ENCODE measurements at places on chromosomes 6 and 20.

DNA sequence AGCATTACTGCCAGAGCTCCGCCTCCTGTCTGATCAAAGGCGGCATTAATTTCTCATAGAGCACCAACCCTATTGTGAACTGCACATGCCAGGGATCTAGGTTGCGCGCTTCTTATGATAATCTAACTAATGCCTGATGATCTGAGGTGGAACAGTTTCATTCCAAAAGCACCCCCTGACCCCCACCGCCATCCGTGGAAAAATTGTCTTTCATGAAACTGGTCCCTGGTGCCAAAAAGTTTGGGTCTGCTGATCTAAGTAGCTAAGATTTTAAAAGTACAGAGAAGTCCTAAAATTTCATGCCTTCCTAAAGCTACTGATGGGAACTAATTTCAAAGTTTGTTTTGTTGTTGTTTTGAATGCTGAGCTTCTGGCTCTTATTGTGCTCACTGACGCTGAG lies 281.6 kb downstream of the PRL start:
- DNase-seq: no peak

GRCh38 chr6:170452767-170453545 lies 100.2 kb downstream of the PSMB1 start:
- DNase-seq: no peak

- DNase-seq: no peak
Measured at GRCh38 chr20:50116368-50116999, 3.5 kb upstream of the UBE2V1 start.

- DNase-seq: no peak
Measured at GRCh38 chr6:128363020-128363813, 157.2 kb downstream of the PTPRK start.

GRCh38 chr6:147055821-147056392 lies 148.3 kb upstream of the STXBP5 start:
- DNase-seq: no peak

DNA sequence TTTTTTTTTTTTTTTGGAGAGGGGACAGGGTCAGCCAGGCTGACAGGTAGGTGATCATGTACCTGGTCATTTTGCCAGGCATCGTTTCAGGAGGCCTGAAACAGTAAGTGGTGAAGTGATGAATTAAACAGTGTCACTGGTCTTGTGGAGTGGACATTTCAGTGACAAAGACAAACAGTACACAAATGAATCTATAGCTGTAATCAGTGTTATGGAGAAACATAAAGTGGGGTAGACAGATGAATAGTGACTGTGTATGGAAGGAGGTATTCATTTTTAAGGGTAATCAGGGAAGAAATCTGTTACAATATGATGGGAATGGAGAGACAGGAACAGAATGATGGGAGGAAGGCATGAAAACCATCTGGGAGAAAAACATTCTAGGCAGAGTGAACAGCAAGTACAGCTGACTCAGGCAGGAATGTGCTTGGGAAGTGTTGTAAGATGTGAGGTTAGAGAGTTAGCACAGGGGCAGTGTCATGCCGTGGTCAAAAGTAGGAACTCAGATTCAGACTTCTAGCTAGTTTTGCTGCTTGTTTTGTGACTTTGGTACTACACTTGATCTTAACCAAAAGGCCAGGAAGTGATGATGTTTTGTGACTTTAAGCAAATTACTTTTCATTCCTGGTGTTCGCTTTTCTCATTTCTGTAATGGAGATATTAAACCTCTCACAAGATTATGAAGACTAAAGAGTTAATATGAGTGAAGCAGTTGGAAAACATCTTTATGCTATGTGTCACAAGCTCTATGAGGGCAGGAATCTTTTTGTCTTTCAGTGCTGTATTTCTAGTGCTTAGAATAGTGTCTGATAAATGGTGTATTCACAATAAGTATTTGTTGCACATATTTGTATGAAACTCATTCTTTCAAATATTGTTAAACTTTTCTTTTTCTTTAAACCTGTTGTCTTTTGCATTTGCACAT lies 43.4 kb downstream of the QKI start:
- DNase-seq: no peak

- no peak for DNase-seq
Measured at GRCh38 chr20:35286899-35287508, 2.4 kb upstream of the EIF6 start.

DNA sequence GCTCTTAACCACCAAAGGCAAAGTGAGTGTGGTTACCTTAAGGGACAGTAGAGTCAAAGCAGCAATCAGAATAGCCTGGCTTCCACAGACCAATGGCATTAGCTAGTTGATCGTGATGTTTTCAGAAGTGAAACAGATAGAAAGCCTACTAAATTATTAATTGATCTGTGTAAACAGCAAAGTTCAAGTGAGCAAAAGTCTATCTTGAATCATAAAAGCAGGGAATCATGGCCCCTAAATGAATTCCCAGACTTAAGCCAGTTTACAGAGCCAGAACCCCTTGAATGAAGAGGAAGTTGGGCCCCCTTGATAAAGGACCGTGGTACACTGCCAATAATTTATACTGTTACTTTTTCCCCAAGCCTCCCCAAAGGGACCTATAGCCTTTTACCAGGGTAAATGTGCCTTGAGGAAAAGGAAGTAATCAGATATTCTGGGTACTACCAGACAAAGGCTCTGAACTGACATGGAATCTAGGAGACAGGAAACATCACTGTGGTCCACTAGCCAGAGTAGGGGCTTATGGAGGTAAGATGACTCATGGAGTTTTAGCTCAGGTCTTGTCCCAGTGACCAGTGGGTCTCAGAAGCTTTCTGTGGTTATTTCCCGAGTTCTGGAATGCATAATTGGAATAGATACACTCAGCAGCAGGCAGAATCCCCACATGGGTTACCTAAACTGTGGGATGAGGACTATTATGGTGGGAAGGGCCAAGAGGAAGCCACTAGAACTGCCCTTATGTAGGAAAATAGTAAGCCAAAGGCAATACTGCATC lies 317.5 kb downstream of the CD83 start:
- no peak for DNase-seq

- no peak for DNase-seq
Measured at GRCh38 chr6:11043378-11043960, 636 bp downstream of the ELOVL2 start.

GRCh38 chr6:104613416-104614001 lies 246.2 kb downstream of the HACE1 start:
- no peak for DNase-seq

- DNase-seq: no peak
Measured at GRCh38 chr20:16544949-16545348, 28.3 kb downstream of the KIF16B start.

GRCh38 chr20:43938932-43939761 lies 24.5 kb downstream of the TOX2 start:
- DNase-seq: no peak

DNA sequence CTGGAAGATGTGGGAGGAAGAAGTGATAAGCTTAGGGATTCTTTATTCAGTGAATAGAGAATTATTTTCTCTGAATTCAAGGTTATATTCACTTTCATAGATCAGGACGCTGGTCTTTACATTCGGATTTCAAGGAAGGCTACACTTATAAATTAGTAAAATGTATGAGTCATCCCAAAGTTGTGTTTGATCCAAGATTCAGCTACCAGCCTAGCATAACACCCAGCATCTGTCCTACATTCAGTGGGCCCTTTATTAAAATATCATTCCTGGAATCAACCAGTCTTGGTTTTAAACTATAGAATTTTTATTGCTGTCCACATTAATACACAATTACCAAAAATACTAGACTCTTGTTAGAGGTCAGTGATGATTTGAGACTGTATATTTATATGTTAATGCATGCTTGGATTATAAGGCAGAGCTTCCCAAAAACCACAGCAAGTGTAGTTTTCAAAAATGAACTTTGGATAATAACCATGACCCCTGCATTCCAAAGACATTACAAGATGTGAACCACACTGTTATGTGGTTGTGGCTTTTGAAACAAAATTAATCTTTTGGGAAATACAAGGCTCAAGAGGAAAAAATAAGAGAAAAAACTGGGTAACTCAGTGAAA lies 210.7 kb upstream of the CNR1 start:
- no peak for DNase-seq

- no peak for DNase-seq
Measured at GRCh38 chr20:63457737-63458136, 14.7 kb downstream of the KCNQ2 start.

Data from CD4-positive, alpha-beta T cell treated with Interleukin-6 at 100 ng/mL for 8 hours (primary cell).